ENCODE measurements at places on chromosomes 6 and 20.

- peaks cover 62% of the 10 kb centered on the region for H3K36me3 ChIP-seq
- H3K27me3 ChIP-seq: no peaks in the 10 kb centered on the region
- DNase-seq: no peak
- H3K27ac ChIP-seq: no peak overlapping the region
- no peaks in the 10 kb centered on the region for H3K4me1 ChIP-seq
Observed at GRCh38 chr20:47215653-47216397, 140.7 kb downstream of the ZMYND8 start.

- peaks cover 17% of the 10 kb centered on the region for H3K4me1 ChIP-seq
- DNase-seq: peak; percentile 43
- no peaks in the 10 kb centered on the region for H3K36me3 ChIP-seq
- peaks cover 29% of the 10 kb centered on the region for H3K27me3 ChIP-seq
- peak within 1 kb of the TSS; percentile 57 for H3K27ac ChIP-seq
Observed at GRCh38 chr6:33620856-33621710, at the start of gene ITPR3. Gene ITPR3, plus strand, starts transcription at chr6:33621322. Its CDS starts 281 bp downstream, at chr6:33621603.

DNA sequence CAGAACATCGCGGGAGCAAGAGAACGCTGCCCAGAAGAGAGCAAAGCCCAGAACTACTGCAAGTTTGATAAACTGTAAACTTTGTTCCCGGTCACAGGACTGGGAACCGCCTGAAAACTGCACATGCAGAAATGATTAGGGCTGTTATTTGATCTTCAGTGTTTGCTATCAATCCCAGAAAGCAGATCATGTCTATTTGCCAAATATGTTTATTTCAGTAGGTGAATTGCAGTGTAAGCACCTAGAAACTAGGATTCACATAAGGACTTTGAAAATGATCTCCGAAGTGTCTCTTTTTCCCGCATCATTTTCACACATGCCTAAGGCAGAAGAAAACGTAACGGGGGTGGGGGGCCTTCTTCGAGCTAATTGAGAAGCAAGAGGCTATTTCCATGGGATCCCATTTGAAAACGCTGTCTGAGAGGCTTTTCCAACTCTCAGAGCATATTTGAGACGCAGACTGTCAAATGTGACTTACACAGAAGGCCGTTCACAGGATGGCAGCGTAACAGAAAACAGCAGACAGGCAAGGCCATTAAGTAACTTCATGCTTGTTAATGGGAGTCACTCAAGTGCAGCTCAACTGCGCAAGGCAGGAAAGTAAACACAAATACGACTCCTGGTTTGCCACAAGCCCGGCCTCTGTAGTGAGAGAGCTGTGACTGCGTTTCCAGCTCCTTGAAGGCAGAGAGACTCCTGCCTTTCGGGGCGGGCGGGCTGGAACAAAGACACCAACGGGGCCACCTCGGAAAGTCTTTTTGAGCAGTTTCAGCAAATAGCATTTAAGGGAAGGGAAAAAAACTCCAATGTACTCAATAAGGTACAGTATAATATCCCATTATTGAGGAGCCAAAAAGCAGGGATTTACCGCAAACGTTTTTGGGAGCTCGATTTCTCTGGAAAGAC is 144.7 kb upstream of the ZNF217 start:
- peaks cover 4% of the 10 kb centered on the region for H3K4me1 ChIP-seq
- peaks cover 10% of the 10 kb centered on the region for H3K27me3 ChIP-seq
- no peak for DNase-seq

DNA sequence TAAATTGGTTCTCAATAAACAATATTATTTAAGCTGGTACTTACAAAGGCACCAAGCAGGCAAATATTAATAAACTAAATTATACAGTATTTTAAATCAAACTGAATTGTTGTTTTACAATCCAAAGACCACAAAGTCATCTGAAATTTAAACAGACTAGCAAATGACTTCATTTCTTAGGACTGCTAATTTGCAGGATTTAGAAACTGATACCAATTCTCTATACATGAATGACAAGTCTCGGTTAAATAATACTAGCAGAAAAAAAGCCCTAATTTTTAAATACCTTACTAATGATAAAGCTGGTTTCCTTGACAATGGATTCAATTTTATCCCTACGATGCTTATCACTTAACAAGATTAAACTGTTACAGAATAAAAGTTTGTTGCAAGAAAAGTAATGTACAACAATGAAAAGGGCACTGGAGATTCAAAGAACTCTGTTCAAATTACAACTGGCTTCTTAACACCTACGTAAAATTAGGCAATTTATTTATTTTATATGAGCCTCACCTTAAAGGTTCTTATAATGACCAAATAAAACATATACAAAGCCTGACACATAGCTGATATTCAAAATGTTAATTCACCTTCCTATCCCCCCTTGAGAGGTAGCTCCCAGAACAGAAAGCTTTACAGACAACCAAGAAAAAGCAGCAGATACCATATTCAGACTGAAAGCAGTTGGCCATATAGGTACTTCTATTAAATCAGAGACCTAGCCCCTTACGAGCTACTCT is 33.1 kb downstream of the HBS1L start:
- no peaks in the 10 kb centered on the region for H3K36me3 ChIP-seq
- no peaks in the 10 kb centered on the region for H3K27me3 ChIP-seq
- DNase-seq: no peak
- no peak overlapping the region for H3K27ac ChIP-seq
- H3K4me1 ChIP-seq: no peaks in the 10 kb centered on the region

DNA sequence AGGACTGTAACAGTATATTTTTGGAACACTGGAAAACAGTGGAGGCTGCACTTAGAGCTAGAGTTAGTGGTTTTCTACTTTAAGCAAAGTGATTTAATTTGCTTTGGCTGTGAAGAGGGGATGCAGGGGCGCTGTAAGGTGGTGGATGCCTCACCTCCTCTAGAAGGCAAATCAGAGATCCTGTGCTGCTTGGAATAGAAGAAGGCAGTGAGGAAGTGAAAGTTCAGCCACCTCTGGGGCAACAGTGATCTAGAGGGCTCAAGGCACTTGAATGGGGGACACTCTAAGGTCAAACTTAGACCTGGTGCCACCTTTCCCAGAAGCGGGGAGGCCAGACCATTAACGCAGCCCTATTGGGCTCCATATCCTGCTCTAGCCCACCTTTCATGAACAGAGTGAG is 19.0 kb upstream of the SNRPB2 start:
- H3K4me1 ChIP-seq: no peaks in the 10 kb centered on the region
- H3K27me3 ChIP-seq: no peaks in the 10 kb centered on the region
- no peak for DNase-seq
- H3K36me3 ChIP-seq: no peaks in the 10 kb centered on the region
- no peak overlapping the region for H3K4me3 ChIP-seq
- no peak overlapping the region for H3K27ac ChIP-seq

DNA sequence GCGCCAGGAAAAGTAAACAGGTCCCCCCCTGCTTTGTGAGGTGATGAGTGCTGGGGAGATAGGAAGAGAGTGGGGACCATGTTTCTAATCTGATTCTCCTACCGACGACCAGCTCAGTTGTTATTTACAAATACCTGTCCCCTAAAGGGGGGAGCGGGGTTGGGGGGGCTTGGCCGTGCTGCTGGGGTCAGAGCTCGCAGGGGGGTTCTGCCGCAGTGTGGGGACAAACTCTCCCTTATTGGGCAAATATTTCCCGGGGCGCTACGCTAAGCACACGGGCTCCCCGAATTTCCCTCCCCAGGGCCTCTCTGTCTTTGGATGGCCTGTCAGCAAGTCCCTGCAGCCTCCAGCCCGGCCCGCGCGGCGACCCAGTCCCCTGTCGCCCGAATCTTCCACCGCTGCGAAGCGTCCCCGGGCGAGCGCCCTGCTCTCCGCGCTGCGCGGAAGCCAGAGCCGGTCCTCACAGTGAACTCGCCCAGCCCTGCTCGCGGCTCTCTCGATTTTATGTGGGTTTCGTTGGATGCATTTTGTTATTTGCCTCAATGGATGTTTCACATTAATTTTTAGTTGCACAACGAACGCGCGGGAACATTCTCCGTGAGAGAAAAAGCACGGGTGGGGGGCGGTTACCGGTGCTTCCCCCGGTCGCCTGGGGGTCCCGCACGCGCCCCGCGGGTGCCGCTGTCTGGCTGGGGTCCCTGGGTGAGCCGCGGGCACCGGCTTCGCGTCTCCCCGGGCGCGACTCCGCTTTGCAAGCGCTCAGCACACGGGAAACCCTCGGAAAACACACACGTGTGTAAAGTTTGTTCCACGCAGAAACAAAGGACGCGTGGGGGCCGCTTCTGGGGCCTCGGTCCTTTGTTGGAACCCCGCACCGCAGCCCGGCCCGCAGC is 1.5 kb upstream of the STX16 start:
- H3K27me3 ChIP-seq: no peaks in the 10 kb centered on the region
- H3K4me3 ChIP-seq: peak overlapping the region; percentile 72
- peak overlapping the region; percentile 88 for H3K27ac ChIP-seq
- H3K4me1 ChIP-seq: no peaks in the 10 kb centered on the region
- H3K36me3 ChIP-seq: no peaks in the 10 kb centered on the region

DNA sequence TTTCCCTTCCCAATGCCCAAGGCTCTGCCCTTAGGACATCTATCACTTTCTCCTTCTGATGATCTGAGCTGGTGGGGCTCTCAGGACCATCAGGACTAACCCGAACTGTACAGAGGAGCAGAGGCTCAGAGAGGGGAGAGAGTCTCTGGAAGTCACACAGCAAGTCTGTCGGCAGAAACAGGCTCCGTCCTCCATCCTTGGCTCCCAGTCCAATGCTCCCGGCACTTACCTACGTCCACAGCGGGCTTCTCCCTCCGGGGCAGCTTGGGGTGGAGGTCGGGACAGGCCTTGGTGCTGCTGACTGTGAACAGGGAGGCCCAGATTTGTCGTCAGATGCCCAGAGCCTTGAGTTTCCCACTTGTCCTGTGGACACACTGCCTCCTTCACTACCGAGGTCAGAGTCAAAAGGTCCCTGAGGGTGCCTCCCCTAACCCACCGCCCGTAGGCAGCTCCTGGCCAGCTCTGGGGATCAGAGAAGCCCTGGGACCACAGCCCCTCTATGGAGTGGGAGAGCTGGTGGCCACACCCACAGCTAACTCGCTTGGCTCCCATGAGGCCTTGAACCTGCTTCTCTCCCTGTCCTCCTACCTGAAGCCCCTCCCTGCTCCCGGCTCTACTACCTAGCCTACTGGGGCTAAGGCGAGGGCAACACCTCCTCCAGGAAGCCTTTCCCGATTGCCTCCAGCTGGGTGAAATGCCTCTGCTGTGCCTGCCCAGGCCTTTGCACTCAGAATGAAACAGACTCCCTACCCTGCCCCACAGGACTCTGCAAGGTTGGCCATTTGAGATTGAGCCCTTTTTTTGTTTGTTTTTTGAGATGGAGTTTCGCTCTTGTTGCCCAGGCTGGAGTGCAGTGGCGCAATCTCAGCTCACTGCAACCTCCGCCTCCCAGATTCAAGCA is 22.6 kb downstream of the VSTM2L start:
- H3K27ac ChIP-seq: no peak overlapping the region
- H3K4me1 ChIP-seq: no peaks in the 10 kb centered on the region
- H3K36me3 ChIP-seq: no peaks in the 10 kb centered on the region
- H3K4me3 ChIP-seq: no peak overlapping the region

- no peaks in the 10 kb centered on the region for H3K27me3 ChIP-seq
- H3K27ac ChIP-seq: no peak overlapping the region
- H3K4me3 ChIP-seq: no peak overlapping the region
- peaks cover 12% of the 10 kb centered on the region for H3K4me1 ChIP-seq
- peaks cover 16% of the 10 kb centered on the region for H3K36me3 ChIP-seq
- no peak for DNase-seq
Observed at GRCh38 chr20:25030007-25030648, 27.8 kb downstream of the ACSS1 start.

DNA sequence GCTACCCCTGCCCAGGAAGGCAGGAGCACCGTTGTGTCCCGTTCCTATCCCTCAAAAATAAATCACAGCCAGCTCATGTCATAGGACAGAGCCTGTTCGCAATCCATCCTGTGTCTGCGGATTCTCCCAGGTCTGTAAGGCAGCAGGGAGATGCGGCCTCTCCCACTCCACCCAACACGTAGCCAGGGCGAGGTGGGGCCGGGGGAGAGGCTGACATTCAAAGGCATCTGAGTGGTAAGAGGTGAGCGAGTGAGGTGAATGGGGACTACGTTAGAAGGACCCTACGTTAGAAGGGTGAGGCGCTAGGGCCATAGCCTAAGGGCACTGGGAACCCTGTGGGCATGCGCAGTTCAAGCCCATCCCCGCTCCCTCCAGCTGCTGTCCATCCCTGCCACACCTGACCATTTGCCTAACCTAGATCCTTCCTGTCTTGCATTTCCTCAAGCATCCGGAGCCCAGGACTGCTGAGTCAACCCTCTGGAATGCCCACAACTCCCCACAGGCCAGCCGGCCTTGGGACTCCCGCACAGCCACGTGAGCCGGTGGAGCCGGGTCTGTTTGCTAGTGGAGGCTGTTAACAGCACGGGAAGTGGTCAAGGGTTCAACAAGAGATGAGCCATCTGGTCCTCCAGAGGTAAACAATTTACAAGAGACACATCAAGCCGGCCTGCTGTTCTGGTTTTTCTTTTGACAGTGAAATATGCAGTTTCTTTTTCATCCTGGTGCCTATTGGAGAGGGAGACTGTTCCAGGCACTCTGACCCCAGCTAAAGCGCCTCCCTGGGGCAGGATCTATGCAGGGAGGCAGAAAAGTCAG is 45.9 kb downstream of the RIPOR3 start:
- H3K36me3 ChIP-seq: no peaks in the 10 kb centered on the region
- no peaks in the 10 kb centered on the region for H3K4me1 ChIP-seq
- peak; percentile 79 for DNase-seq

DNA sequence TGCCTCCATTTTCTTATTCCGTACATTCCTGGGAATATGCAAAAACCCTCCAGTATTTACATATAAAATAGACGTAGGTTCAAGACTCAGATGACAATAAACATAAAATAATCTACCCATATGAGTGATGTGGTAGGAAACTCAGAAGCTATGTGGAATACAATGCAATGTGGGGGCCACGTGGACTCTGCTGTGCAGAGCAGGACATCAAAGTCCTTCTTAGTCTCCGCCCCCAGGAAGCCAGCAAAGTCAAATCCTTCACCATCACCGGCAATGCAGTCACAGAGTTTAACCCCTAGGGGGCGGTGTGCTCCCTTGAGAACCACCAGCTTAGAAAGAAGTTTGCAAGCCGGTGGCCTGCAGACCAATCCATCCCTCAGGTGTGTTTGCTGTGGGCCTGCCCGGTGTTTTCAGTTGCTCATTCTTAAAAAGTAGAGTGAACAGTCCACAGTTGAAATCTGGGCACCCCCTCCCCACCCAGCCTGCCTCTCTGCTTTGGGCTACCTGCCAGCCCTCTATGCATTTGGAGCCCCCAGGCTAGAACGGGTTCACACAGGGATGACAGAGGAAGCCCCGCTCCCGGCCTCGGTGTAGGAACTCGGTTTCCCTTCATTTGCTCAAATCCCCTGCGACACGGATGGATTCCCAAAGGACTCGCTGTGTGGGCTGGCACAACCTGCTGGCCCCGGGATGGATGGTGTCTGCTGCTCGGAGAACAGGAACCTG is 59.9 kb downstream of the SULF2 start:
- no peak overlapping the region for H3K4me3 ChIP-seq
- H3K27me3 ChIP-seq: no peaks in the 10 kb centered on the region
- peaks cover 9% of the 10 kb centered on the region for H3K4me1 ChIP-seq
- H3K36me3 ChIP-seq: no peaks in the 10 kb centered on the region
- no peak overlapping the region for H3K27ac ChIP-seq

- no peak overlapping the region for H3K27ac ChIP-seq
- no peak for DNase-seq
- H3K36me3 ChIP-seq: no peaks in the 10 kb centered on the region
- H3K4me3 ChIP-seq: no peak overlapping the region
- H3K4me1 ChIP-seq: no peaks in the 10 kb centered on the region
- no peaks in the 10 kb centered on the region for H3K27me3 ChIP-seq
Observed at GRCh38 chr20:1700990-1701389, 43.4 kb upstream of the SIRPG start.

All from tibial artery (tissue), 4 donors.